ENCODE measurements at places on chromosomes 2 and 18. TPM values are rescaled to one million over a fixed set of nuclear protein-coding genes. Genes with fewer than 3 reads are reported as not detected.

The SCN7A gene
- not detected for total RNA-seq

The TBC1D8 gene
- 16.9 TPM for total RNA-seq

The ORC2 gene
- total RNA-seq: 12.0 TPM

The GPR35 gene
- total RNA-seq: not detected

The ZNF516 gene
- 15.1 TPM for total RNA-seq

The RTKN gene
- total RNA-seq: 56.1 TPM

The ARHGEF4 gene
- total RNA-seq: 2.9 TPM

The ABCG5 gene
- 0.08 TPM for total RNA-seq

The KCNG2 gene
- total RNA-seq: not detected

The CYP26B1 gene
- total RNA-seq: 1.8 TPM

The BIN1 gene
- 2.2 TPM for total RNA-seq
